Cardiac muscle cell (in vitro differentiated cells and primary cell): ENCODE measurements at places on chromosomes 2 and 18. TPM values are rescaled to one million over a fixed set of nuclear protein-coding genes. Genes with fewer than 3 reads are reported as not detected.

GNAL gene
- total RNA-seq, result 10.4 and 13.3 TPM in 2 replicates

ALLC gene
- total RNA-seq, result not detected in 2 replicates

HOXD9 gene
- total RNA-seq, result not detected in 2 replicates

IL36RN gene
- total RNA-seq, result not detected in 2 replicates

FAM124B gene
- 0.30 TPM in 1 of 2 replicates, not detected in the other for total RNA-seq

AQP12A gene
- not detected in 2 replicates for total RNA-seq

PDE1A gene
- 0.06 and 0.32 TPM in 2 replicates for total RNA-seq

NT5C1B gene
- not detected in 2 replicates for total RNA-seq

PSMA8 gene
- total RNA-seq, result not detected in 2 replicates

GEN1 gene
- total RNA-seq, result 5.6 and 8.8 TPM in 2 replicates
